ENCODE measurements at places on chromosomes 4 and X.

GRCh38 chr4:76830612-76830963, 67.4 kb downstream of the SOWAHB start:
- no peak for DNase-seq

GRCh38 chr4:147825451-147826287, 93.8 kb downstream of the ARHGAP10 start:
- DNase-seq = no peak

GRCh38 chr4:71217688-71218087, 121.1 kb upstream of the SLC4A4 start:
- DNase-seq = no peak

- DNase-seq = peak; percentile 73
These were observed 348.5 kb downstream of the MID1IP1 start for GRCh38 chrX:39149761-39150160.

GRCh38 chr4:176013476-176014247, 52.0 kb upstream of the WDR17 start:
- no peak for DNase-seq

DNA sequence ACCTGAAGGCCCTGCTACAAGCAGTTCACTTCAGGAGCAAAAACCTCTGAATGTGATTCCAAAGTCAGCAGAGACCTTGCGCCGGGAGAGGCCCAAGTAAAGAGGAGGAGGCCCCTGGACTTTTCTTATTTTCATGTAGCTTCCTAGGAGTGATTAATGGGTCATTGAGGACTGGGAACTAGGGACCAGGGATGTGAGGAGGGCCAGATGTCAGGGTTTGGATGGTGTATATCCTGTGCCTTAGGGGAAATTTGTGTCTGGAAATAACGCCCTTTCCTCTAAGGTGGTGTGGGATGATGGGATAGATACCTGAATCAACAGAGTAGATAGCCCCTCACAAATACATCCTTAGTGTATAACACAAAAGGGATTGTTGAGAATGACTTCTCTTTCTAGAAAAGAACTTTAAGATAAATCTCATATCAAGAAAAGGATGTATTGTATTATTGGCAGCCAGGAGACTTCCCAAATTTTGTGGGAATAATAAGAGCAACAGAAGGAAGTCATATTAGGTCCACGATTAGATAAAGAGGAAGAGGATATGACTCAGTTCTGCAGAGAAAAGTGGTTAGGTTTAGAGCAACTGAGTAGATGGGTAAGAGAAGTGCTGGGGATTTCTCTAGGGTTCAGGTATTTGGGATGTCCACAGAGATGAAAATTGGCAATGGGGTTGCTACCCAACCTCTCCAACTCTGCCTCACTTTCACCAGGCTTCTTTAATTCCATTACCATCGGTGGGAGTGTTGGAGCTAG, 1.1 kb downstream of the ITGB1BP2 start:
- no peak for DNase-seq

GRCh38 chrX:75748431-75748830, 36.6 kb downstream of the MAGEE2 start:
- DNase-seq = no peak

DNA sequence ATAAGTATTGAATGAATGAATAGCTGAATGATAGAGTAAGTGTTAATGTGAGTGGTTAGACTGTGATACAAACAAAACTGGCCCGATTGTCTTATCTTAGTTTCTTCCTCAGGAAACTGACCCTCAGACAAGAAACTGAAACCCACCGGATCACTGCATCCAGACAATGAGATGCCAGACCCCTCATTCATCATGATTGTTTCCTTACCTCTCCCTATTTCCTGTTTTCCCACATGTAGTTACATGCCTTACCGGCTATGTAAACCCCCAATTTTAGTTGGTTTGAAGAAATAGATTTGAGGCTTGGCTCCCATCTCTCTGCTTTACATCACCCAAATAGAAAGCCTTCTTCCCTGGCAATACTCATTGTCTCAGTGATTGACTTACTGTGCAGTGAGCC, 218.9 kb upstream of the PPP1R2C start:
- DNase-seq = no peak

DNA sequence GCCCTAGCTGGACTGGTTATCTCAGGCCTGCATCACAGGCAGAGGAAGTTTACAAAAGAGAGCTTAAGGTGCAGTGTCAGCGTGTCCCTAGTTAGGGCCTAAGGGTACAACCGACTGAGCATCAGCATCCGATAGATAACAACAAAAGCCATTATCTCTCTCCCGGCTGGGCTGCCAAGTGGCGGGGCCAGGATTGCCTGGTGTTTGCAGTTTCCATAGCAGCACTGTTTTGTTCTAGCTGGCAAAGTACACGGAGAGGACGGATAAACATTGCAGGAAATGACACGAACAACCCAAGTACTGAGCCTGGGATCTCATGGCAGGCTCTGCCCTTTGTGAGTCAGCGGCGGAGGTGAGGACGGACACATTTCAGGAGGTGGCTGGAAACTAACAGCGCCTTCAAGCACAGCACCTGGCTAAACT, 104.7 kb upstream of the NOCT start:
- no peak for DNase-seq

DNA sequence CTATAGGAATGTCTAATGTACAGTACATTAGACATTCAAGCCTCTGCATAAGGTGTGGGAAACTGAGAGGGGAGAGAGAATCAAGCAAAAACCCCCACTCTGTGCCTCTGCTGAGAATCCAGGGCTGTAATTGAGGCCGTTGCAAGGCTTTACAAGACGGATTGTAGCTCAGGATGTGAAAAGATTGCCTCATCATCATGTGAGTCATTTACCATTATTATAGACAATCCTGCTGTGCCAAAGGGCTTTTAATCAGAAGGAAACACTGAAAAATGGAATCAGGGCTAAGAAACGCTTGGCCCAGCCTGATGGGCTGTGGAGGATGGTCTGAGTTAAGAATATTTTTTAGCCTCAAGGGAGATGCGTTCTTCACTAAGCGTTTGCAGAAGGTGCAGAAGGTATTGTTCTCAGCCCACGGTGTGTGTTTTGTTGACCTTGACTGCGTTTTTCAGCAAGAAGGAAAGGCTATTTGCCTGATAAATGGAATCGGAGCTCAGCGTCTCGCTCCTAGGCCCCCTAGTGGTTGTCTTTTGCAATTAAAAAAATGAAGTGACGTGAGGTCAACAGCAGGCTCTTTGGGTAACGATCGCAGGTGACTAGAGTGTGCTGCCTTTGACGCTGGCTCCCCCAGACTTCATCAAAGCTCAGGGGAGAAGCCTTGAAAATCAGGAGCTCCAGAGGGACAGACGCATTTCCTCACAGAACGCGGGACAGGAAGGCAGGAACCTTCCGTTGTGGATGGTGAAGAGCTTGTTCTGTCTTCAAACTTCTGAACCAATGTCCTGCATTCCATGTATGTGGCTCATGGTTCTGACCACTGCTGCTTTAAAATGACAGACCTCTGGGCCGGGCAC, 18.1 kb upstream of the CHRNA9 start:
- DNase-seq = peak; percentile 60

DNA sequence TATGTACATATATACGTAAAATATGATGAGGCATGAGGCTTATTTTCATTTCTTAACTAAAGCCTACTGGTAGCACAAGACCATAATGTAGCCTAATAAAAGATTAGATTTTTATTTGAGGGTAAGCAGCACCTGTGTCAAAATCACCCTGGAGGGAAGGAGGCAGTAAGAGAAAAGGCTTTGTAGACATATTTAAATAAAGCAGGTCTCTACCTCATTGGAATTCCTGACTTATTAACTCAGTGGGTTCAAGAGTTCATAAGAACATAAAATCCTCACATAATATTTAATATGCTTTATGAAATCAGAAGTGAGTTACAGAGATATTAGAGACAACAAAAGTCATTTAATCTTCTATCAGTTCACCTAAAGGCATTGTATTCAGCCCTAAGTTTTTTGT, 261.6 kb upstream of the ANKRD50 start:
- no peak for DNase-seq

DNA sequence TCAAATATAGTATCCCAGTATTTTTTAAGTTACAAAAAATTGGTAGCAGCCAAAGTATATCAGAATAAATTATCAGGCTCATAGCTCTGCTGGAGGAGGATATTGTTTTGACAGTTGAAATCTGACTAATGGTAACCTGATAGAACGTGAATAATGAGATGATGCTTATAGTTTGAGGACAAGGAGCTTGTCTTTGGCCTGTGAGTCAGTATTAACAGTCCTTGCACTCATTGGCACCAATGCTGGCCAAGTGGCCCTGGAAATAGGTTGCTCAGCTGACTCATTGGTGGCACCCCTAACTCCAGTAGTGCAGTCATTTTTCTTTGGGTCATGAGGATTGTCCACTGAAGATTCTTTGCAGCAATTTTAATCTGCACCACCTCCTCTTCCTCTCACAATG, 203.3 kb upstream of the JADE1 start:
- no peak for DNase-seq

GRCh38 chr4:185246453-185246852, 37.1 kb downstream of the SNX25 start:
- no peak for DNase-seq

DNA sequence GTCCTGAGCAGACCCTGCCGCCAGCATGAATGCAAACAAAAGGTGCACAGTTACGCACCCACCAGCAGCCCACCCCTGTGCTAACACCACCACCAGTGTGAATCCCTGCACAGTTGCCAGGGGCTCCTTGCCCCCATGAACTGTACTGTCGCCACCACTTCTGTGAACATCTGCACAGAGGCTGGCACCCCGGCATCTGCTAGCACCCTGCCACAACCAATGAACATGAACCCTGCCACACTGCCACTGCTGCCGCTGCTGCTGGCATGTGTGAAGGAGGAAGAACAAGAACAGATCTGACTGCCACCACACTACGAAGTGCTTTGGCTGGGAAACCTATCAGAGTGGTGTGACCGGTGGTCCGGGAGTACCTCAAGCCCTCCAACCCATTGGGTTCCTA, 261.3 kb downstream of the PARM1 start:
- no peak for DNase-seq

DNA sequence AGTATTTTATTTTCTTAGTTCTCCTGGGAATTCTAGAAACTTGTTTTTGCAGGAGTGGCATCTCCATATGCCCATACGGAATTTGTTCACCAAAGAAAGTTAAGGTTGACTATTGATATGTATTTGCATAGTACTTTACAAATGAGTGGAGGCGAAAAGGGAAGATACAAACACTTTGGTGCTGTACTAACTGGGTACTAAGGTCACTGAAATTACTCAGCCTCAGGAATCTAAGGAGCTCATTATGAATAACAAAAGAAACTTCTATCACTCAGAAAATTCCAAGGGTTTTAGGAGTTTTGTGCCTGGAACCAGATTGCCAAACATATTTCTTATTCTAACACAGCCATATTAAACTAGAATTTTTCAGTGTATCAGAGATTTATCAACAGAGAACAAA, 27.4 kb upstream of the TMPRSS11B start:
- DNase-seq = no peak

DNA sequence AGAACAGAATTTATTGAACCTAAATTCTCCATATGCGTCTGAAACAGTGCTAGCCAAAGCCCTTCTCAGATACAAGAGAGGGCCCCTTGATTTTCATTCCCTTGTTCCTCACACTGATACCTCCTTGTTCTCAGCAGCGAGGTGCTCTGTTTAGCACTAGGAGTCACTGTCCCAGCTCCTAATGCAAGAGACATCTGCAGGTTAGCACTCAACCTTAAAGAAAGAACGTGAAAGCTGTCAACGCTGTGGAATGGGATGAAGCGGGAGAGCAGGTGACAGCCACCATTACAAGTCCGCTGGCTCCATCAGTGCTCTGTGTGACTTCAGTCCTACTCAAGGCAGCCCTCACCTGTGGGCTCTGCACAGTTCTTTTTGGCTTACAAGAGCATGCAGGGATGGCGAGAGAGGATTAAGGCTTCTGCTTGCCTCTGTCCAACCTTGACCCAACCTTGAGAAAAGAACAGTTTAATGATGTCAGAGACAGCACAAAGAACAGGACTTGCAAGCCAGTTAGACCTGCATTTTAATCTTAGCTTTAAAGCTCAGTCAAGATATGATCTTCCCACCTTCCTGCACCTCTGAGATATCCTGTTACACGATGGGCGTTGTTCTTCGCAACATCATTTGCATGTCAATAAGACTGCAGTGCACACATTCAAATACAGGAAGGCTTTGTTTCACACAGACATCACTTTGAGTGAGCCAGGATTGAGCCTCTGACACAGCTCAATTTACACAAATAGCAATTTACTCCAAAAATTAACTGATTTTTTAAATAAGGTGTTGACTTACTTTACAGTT, 95.1 kb downstream of the ARSF start:
- DNase-seq = no peak

DNA sequence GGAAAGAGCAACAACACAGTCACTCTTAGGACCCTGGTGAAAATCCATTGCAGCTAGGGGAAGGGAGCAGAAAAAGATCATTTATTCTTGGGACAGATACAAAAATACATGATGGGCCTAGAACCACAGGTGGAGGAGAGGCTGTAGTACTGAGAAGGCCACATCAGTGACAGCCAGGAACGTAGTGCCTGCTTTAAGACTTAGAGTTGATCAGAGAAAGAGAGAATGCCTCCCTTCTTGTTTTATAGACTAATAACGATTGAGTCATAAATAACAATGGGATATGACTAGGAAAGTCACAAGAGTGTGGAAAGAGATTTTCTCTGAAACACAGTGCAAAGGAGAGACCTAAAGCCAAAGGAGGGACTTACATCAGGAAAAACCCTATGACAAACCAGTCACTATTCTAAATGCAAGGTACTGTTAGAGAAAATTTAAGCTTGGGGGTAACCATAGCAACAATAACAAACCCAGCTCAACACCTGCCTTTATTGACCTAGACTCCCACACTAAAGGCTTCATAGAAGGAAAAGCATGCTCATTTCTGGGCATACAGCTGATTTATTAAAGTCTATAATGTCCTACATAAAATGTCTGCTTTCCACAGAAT, 1015.0 kb upstream of the GRID2 start:
- no peak for DNase-seq

GRCh38 chrX:10160211-10160610, 3.4 kb downstream of the CLCN4 start:
- no peak for DNase-seq

DNA sequence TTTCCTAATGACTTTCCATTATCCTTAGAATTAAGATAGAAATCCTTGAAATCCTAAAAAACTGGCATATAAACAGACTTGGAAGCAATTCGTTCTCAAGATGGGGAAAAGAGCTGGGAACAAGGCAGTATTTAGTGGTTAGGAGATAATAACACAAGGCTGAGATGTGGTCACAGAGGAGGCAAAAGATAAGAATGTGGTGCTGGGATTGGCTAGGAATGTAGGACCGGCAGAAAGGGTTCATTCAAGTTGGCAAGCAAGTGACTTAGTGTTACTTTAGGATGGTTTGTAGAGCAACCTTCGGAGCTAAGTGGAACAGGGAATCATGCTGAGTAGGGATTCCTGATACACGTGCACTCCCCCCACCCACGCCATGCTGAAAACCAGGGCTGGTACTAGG, 121.9 kb upstream of the RPS6KA3 start:
- no peak for DNase-seq

GRCh38 chr4:138307319-138307718, 65.2 kb upstream of the SLC7A11 start:
- DNase-seq = no peak

- DNase-seq = peak; percentile 15
These were observed 8.6 kb upstream of the HAUS3 start for GRCh38 chr4:2250357-2251072.

Measured in stimulated activated CD4-positive, alpha-beta T cell treated with anti-CD3 and anti-CD28 coated beads, Interleukin-2, amount 100 ng/mL, for 24 hours (primary cell).